ENCODE measurements at places on chromosomes 1 and 21.
A peak's percentile ranks its signal among the peaks of the same experiment; 100 is the strongest.

DNA sequence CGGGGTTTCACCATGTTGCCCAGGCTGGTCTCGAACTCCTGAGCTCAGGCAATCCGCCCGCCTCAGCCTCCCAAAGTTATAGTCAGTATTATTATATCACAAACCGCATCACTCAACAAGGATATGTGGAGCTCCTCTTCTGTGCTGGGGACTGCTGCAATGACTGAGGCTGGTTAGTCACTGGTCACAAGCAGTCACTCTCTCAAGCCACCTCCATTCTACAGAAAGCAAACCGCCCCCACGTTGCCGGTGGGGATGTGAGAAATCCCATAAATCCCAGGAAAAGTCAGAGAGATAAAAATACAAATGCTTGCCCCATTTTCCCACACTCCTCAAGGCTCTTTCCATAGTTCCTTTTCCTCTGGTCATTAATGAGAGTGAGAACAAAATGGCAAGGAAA, 155.7 kb downstream of the ADSS2 start:
- no peak for DNase-seq

GRCh38 chr1:223525546-223525945, 132.3 kb downstream of the CCDC185 start:
- no peak for DNase-seq

GRCh38 chr1:183214021-183214970, 28.2 kb downstream of the LAMC2 start:
- no peak for DNase-seq

DNA sequence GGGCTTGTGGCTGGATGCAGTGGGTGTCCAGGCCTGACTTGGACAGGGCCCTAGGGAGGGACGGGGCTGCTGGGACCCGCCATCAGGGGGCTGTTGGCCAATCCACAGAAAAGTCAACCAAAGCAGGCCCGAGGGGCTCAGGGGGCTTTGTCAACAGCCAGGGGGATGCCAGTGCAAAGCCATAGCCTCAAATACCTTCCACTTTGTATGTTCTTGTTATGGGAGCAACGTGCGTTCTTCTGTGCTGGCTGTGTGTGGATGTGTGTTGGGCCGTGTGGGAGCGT, 35.4 kb upstream of the ARF1 start:
- no peak for DNase-seq

DNA sequence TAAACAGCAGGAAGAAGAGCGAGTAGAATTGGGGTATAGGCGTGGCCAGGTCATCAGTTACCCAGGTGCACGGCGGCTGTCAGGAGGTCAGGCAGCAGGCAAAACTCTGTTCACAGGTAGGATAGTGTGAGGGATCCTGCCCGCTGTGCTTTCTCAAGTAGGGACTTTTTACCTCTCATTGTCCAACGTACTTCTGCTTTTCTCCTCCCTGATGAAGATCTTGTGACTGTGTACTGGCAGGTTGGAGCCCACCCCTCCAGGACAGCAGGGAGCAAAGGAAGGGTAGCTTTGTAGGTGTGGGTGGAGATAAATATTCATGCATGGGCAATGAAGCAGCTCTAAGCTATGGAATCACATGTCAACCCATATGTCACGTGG, 373.5 kb downstream of the KIF26B start:
- DNase-seq: no peak

DNA sequence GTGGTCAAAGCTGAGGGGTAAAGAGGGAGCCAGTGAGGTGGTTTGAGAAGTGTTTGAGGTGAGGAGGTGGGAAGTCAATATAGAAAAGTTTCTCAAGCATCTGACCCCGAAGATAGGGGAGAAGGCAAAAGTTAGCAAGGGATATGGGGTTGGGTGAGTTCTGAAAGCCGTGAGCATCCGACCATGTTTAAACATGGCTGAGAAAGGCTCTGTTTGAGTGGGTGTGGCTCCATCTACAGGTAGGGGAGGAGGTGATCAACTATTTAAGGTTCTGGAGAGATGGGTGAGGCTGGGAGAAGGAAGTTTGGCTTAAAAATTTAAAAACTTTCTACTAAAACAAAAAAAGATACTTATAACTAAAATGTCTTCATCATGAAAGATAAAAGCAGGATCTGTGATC, 273.8 kb downstream of the KCNJ6 start:
- DNase-seq: no peak

- no peak for DNase-seq
These were observed 17.6 kb downstream of the CLCA2 start for GRCh38 chr1:86441581-86441980.

DNA sequence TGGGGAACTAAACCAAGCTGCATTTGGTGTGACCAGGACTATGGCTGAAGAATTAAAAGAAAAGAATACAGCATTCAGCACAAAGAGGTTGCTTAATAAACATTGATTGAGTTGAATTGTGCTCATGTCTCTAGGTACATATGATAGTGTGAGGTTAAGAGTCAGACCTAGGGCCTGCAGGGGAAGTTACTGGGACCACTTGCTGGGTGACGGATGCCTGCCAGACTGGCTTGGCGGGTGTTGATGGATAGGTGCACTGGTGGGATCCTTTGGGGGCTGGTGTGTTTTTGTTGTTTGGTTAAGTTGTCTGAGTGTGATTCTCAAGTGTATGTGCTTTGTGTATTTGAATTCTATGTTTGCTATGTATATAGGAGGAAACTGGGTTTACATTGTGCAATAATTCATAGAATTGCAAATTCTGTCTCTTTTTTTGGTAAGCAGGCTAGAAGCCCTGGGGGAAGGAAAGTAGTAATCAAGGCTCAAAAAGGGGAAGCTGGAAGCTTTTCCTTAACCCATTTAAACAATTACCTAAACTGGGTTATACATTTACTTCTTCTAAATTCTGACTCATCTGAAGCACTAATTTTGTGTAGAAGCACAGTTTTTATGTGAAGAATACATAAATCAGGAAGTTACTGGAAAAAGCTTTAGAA, 1.8 kb downstream of the CD101 start:
- no peak for DNase-seq

DNA sequence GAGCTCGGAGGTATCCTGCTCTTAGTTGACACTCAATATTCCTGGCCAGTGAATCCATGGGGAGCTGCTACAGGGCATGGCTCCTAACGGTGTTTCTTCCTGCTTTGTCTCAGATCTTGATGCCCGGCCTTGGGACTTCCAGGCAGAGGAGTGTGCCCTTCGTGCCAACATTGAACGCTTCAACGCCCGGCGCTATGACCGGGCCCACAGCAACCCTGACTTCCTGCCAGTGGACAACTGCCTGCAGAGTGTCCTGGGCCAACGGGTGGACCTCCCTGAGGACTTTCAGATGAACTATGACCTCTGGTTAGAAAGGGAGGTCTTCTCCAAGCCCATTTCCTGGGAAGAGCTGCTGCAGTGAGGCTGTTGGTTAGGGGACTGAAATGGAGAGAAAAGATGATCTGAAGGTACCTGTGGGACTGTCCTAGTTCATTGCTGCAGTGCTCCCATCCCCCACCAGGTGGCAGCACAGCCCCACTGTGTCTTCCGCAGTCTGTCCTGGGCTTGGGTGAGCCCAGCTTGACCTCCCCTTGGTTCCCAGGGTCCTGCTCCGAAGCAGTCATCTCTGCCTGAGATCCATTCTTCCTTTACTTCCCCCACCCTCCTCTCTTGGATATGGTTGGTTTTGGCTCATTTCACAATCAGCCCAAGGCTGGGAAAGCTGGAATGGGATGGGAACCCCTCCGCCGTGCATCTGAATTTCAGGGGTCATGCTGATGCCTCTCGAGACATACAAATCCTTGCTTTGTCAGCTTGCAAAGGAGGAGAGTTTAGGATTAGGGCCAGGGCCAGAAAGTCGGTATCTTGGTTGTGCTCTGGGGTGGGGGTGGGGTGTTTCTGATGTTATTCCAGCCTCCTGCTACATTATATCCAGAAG, 16.7 kb downstream of the ALX3 start:
- peak; percentile 36 for DNase-seq
